ENCODE measurements at places on chromosomes 4 and X. TPM values are rescaled to one million over a fixed set of nuclear protein-coding genes. Genes with fewer than 3 reads are reported as not detected.

DNA sequence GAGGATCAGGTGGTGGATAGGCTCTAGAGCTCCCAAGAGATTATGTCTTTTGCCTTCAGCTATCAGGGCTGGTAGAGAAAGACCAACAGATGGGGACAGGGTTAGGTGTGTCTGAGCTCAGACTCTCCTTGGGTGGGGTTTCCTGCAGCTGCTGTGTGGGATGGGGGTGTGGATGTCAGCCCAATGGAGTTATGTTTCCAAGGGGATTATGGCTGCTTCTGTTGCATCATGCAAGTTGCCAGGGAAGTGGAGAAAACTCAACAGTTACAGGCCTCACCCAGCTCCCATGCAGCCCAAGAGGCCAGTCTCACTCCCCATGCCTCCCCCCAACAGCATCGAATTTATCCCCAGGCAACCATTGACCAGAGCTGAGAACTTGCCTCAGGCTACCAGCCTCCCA is 80.2 kb upstream of the CDX4 start:
- H3K27ac ChIP-seq, result no peak overlapping the region
- no peaks in the 10 kb centered on the region for H3K36me3 ChIP-seq
- no peaks in the 10 kb centered on the region for H3K4me1 ChIP-seq
- no peaks in the 10 kb centered on the region for H3K27me3 ChIP-seq
- no peak for DNase-seq
- H3K4me3 ChIP-seq, result no peak overlapping the region

- no peak overlapping the region for H3K4me3 ChIP-seq
- H3K27me3 ChIP-seq, result no peaks in the 10 kb centered on the region
- H3K4me1 ChIP-seq, result no peaks in the 10 kb centered on the region
- no peaks in the 10 kb centered on the region for H3K36me3 ChIP-seq
- no peak for DNase-seq
Measured at GRCh38 chrX:136810493-136810892, 29.8 kb upstream of the ARHGEF6 start.

- no peaks in the 10 kb centered on the region for H3K27me3 ChIP-seq
- H3K36me3 ChIP-seq, result no peaks in the 10 kb centered on the region
- no peak overlapping the region for H3K27ac ChIP-seq
- no peak for DNase-seq
Measured at GRCh38 chrX:40088299-40088625, 9.5 kb downstream of the BCOR start.

GRCh38 chr4:89997171-89997704 is 102.6 kb downstream of the MMRN1 start:
- H3K27me3 ChIP-seq, result no peaks in the 10 kb centered on the region
- H3K27ac ChIP-seq, result no peak overlapping the region
- no peaks in the 10 kb centered on the region for H3K36me3 ChIP-seq
- no peak for DNase-seq
- no peaks in the 10 kb centered on the region for H3K4me1 ChIP-seq

The KLHL13 gene
- total RNA-seq, result 1.4 TPM

DNA sequence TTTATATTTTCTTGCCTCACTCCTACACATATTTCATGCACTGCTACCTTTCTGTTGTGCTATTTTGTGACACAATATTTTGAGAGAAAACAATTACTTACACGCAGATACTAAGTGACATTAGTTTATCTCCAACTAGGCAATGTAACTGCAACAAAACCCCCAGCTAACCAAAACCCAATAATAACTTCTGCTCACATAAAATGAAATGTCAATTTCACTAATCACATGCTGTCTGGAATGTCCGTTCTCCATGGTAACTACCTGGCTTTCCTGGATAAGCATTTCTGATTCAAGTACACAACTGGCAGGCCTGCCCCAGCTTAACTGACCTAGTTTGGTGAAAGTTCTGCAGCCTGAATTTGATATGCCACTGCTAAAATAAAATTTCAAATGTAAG is 313.5 kb downstream of the TMA16 start:
- DNase-seq, result no peak
- H3K4me3 ChIP-seq, result no peak overlapping the region
- no peaks in the 10 kb centered on the region for H3K36me3 ChIP-seq
- H3K27me3 ChIP-seq, result no peaks in the 10 kb centered on the region
- H3K27ac ChIP-seq, result no peak overlapping the region
- H3K4me1 ChIP-seq, result no peaks in the 10 kb centered on the region

- H3K36me3 ChIP-seq, result no peaks in the 10 kb centered on the region
- H3K4me3 ChIP-seq, result no peak overlapping the region
- DNase-seq, result no peak
- H3K4me1 ChIP-seq, result no peaks in the 10 kb centered on the region
Measured at GRCh38 chrX:132676561-132677186, 187.8 kb upstream of the MBNL3 start.

The RS1 gene
- total RNA-seq, result not detected

- H3K27ac ChIP-seq, result no peak overlapping the region
- DNase-seq, result no peak
- H3K4me1 ChIP-seq, result no peaks in the 10 kb centered on the region
- H3K4me3 ChIP-seq, result no peak overlapping the region
- no peaks in the 10 kb centered on the region for H3K36me3 ChIP-seq
Measured at GRCh38 chr4:179747218-179747910, 2305.1 kb upstream of the AGA start.

The CFAP47 gene
- not detected for total RNA-seq

DNA sequence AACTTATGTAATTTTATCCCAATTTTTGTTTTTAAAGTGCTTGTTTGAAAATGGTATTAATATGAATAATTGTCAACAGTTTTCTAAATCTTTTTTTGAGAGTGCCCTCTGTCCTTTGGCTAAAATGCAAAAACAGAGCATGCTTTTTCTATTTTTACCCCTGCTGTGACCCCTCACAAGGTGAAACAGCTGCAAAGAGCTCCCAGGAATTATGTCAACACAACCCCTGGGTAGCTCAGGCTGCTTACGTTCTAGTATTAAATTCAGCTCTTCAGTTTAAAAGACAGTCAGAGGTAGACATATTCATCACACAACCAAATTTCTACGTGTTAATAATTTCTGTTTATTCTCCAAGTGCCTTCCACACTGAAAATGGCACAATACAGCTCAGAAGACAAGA is 367.5 kb downstream of the PRDM5 start:
- no peaks in the 10 kb centered on the region for H3K27me3 ChIP-seq
- DNase-seq, result no peak
- H3K36me3 ChIP-seq, result no peaks in the 10 kb centered on the region
- H3K4me1 ChIP-seq, result no peaks in the 10 kb centered on the region
- H3K27ac ChIP-seq, result no peak overlapping the region

The EFNB1 gene
- 21.7 TPM for total RNA-seq

The ABLIM2 gene
- 25.6 TPM for total RNA-seq

- no peak overlapping the region for H3K4me3 ChIP-seq
- H3K4me1 ChIP-seq, result peaks cover 26% of the 10 kb centered on the region
- no peak overlapping the region for H3K27ac ChIP-seq
Measured at GRCh38 chr4:168773388-168774195, 236.5 kb downstream of the CBR4 start.

The LINC00632 gene
- total RNA-seq, result 161 TPM

The MAP3K15 gene
- not detected for total RNA-seq

DNA sequence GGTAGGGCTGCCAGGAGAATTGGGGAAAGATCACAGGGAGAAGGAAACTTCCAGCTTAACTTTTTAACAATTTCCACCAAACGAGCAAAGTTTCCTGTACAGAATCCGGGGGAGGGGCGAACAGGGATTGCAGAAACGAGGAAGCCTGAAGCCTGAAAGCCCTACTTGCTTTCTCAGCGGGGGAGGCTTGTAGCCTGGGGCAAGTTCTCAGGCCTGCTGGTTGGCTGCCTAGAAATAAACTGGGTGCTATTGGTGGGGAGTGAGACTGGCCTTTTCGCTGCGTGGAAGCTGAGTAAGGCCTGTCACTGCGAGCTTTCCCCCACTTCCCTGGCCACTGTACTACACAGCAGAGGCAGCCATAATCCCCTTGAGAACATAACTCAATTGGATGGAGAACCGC is 110.8 kb upstream of the ATP8A1 start:
- H3K36me3 ChIP-seq, result no peaks in the 10 kb centered on the region
- no peak overlapping the region for H3K4me3 ChIP-seq
- DNase-seq, result no peak
- no peaks in the 10 kb centered on the region for H3K4me1 ChIP-seq
- no peak overlapping the region for H3K27ac ChIP-seq

DNA sequence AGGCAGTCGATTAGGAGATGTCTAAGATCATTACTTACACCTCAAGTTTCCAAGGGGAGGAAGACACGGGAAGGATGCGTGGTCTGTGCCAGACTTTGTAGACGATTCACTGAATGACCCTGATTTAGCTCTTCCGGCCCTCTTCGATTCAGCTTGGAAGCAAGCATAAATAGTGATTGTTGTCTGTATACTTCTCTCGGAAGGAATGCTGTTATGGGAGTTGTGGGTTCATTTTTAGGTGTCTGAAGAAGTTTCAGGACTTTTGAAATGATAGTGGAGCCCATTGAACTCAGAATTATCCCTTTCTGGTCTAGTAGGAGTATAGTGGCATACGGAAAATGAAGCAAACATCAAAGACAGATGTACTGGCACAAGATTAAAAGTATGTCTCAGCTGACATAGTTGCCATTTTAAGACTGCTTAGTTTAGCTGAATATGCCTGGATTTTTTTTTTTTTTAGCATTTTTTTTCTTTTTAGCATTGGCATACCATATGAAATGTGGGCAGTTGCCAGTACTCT is 1.0 kb upstream of the ANKRD17 start:
- peak overlapping the region; percentile 79 for H3K4me3 ChIP-seq
- DNase-seq, result no peak
- H3K4me1 ChIP-seq, result peaks cover 18% of the 10 kb centered on the region
- peak overlapping the region; percentile 98 for H3K27ac ChIP-seq
- H3K27me3 ChIP-seq, result no peaks in the 10 kb centered on the region
- H3K36me3 ChIP-seq, result no peaks in the 10 kb centered on the region

GRCh38 chrX:22097012-22097694 is 65.0 kb downstream of the PHEX start:
- DNase-seq, result no peak
- H3K27me3 ChIP-seq, result no peaks in the 10 kb centered on the region
- H3K4me3 ChIP-seq, result no peak overlapping the region
- H3K27ac ChIP-seq, result no peak overlapping the region
- H3K36me3 ChIP-seq, result no peaks in the 10 kb centered on the region
- peaks cover 3% of the 10 kb centered on the region for H3K4me1 ChIP-seq

The BRS3 gene
- total RNA-seq, result not detected

The TMEM128 gene
- 27.4 TPM for total RNA-seq

The ITIH6 gene
- total RNA-seq, result not detected
